ENCODE measurements at places on chromosomes 12 and 14.
A peak's percentile ranks its signal among the peaks of the same experiment; 100 is the strongest.

DNA sequence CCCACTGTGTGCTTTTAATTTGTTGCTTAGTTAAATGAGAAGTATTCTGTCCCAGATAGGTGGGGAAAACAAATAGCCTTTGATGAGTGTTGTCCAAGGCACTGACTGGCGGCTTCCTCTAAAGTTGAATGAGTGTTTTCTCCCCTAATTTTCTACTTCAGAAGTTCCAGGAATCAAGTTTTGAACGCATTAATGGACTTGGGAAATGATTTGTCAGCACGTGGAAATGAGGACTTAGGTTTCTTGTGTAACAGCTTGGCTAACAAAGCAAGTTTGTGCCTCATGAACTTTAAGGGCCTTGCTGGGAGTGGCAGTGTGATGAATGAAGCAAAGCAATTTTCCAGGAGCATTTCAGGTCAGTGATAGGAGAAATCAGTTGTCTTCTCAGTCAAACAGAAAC is 56.9 kb downstream of the LIN52 start:
- no peak for DNase-seq

- DNase-seq: peak; percentile 16
These were observed 78.6 kb downstream of the CCDC60 start for GRCh38 chr12:119412811-119413794.

DNA sequence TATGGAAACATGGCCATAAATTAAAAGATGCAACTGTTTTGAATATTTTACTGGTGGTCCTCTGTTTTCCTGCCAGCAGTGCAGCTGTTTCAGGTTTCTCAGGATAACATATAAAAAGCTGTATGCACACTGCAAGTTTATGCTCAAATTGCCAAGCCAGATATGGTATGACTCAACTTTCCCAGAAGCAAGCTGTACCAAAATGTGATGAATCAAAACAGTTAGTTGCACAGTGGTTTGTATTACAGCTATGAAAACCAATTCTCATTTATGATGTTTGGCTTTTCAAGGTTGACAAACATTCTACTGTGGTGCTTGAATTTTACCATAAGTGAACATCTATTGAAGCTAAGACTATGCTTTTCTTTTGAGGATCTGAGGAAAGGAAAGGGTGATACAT is 15.5 kb downstream of the TRMT5 start:
- DNase-seq: no peak

DNA sequence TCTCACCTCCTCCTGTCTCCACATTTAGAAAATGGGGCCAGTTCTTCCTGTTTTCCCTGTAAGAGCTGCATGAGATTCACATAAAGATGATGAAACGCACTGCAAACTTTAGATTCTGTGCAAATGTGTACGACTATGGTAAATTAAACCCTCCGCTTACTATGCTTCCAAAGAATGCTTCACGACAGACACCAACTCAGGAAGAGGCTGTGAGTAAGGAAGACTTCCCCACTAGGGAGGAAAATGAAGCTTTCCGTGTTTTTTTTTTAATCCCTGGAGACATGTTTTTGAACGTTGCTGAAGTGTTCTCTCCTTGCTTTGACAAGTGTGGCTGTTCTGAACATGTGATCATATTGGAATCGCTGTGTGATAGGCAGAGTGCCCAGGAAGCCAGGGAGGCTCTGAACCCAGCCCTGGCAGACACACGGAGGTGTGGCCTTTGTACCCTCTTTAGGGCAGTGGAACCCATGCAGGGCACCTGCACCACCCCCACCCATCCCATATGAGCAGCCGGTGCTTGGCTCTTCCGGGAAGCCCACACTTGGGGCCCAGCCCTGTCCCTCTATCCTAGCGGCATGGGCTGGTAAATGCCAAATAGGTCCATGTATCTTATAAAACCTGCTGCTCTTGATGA is 7.5 kb upstream of the SYNE3 start:
- no peak for DNase-seq

GRCh38 chr12:14618983-14619382 is 51.3 kb upstream of the PLBD1 start:
- DNase-seq: no peak

DNA sequence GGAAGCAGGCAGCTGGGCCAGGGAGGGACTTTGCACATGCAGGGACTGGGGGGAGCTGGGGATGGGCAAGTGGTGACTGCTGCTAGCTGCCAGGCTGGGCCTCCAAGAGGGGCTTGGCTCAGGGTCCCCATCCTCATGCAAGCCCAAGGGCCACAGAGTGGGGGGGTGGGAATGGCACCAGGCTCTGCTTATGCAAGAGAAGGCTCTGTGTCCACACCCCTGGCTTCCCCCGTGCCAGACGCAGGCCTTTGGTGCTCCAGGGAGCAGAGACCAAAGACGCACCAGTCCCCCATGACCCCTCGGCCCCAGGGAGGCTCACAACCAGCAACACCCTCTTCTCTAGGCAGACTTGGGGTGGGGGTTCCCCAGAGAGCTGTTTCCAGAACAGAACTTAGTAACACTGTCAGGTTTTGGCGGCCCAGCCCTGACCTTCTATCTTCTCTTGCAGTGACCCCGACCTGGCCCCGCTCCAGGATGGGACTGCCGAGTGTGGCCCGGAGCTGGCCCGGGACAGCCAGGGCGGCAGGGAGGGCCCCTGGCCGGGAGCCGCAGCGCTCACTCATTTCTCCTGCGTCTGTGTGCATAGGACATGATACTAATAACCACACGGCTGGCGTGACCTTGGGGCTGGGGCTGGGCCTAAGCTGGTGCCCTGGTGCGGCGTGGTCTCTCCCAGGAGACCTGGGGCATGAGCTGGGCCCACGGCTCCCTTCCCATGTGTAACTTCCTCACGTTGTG is 14.3 kb downstream of the XRCC3 start:
- DNase-seq: no peak

Measured in forelimb muscle (tissue), 1 donor.